Inflammatory macrophage treated with lipopolysaccharide for 1 hour (primary cell): ENCODE measurements at places on chromosomes 5 and 9.

GRCh38 chr5:150062216-150062922, 24.0 kb downstream of the CSF1R start:
- peak; percentile 45 for DNase-seq

GRCh38 chr5:1514027-1514818, 9.5 kb downstream of the LPCAT1 start:
- DNase-seq, result no peak

GRCh38 chr5:125551246-125551645, 804.8 kb upstream of the ZNF608 start:
- DNase-seq, result no peak

GRCh38 chr9:13173553-13173952, 105.9 kb downstream of the MPDZ start:
- no peak for DNase-seq
